ENCODE measurements at places on chromosomes 5 and 9.

- no peak for DNase-seq
Observed at GRCh38 chr5:124059200-124059599, 547.2 kb downstream of the CSNK1G3 start.

- no peak for DNase-seq
Observed at GRCh38 chr5:132746592-132746953, 653 bp upstream of the CCNI2 start.

GRCh38 chr9:104885818-104886709, 41.9 kb downstream of the ABCA1 start:
- DNase-seq: no peak

GRCh38 chr5:5676218-5676617, 253.7 kb downstream of the ICE1 start:
- no peak for DNase-seq

GRCh38 chr9:470552-471194, 256.0 kb downstream of the DOCK8 start:
- no peak for DNase-seq

GRCh38 chr5:40682154-40683017, 2.7 kb downstream of the PTGER4 start:
- no peak for DNase-seq

DNA sequence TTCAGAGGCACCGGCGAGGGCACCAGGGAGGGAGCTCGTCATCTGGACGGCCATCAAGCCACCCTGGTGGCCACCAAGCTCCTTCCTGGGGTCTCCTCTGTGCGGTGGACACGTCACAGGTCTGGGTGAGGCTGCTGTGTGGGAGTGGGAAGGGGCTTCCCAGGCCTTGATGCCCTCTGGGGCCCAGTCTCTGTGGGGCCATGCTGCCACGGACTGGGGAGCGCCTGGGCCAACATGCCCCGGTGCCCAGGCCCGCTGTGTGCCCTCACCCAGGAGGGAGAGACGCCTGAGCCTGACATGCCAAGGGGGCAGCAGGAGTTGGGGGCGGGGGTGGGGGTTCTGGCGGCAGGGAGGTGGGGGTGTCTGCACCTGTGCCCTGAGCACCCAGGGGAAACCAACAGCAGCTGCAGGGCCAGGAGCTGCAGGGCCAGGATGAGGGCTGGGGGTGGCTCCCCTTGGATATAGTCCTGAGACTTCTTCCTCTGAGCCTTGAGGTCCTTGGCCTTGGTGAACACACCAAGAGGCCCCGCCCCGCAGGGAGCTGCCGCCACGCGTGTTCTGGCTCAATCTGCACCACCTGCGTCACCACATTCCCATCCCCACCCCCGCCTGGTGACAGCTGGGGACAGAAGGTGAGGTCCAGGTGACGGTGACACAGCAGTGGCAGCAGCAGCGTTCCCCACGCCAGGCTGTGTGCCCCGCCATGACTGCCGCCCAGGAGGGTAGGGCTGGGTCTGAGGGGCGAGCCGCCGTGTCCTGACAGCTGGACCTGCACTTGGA, 15.3 kb upstream of the SEC16A start:
- no peak for DNase-seq

DNA sequence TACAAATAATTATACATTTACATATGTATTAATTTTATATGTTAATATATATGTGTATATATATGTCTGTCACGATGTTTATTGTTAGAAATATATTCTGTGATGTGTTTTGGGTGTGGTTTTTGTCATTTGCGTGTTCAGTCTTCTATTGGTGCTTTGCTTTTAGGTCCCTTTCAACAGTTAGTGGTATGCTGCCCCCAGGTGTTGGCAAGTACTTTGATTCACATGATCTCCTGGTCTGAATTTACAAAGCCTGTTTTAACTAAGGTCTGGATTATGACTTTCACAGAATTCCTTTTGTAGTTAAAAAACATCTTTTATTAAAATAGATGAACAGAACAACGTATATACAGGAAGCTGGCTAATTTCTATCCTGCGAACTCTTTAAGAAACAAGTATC, 271.5 kb downstream of the CCDC171 start:
- no peak for DNase-seq

GRCh38 chr9:7192266-7192665, 434.5 kb downstream of the KDM4C start:
- no peak for DNase-seq

- DNase-seq: no peak
Observed at GRCh38 chr9:123319541-123320339, 36.3 kb upstream of the CRB2 start.

GRCh38 chr5:138819081-138819480, 56.1 kb downstream of the LRRTM2 start:
- no peak for DNase-seq

DNA sequence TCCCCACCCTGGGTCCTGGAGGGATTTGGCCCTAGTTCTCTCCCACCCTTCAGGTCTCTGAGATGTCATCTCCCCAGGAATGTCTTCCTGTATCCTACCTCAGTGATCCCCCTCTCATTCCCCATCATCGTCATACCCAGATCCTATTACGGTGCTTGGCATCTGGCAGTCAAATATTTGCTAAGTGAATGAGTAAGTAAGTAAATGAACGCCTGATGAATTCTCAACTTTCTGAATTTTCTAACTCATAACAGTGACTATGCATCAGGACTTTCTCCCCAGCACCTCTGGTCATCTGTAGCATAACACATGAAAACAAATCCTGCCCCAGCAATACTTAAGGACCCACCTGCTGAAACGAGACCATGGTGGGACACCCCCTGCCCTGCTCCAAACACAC, 244.2 kb downstream of the EBF1 start:
- DNase-seq: no peak

DNA sequence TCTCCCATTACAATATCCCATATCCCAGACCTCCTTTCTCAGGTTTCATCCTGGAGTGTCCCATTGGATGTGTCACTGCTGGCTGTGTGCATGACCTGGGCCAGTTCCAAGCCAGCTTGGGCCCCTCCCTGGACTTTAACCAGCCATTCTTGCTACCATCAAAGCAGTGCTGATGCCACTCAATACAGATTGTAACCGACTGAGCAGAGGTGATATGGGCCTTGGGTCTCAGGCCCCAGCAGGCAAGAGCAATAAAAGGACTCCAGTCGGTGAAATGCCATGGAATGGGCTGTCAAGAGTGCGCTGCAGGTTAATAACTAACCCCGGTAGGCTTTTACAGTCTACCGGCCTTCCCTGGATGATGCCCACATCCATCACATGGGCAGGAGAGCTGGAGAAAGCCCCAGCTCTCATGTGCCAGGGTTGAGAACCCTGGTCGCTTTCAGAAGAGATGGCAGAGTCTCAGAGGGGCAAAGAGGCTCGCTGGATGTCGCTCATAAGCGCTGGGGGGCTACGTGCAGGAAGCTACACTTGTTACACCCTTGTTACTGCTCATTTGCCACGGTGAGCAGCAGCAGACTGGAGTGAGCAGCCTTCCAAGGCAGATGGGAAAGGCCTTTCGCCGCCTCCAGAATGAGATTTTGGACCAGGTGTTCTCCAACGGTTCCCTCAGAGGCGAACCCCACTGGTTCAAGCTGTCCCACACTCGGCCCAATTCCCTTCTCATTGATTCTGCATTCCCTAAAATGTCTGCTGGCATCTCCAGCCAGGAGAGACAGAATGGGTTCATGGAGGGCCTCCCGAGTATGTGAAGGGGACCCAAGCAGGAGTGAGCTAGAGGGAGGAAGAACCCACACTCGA, 13.2 kb downstream of the EPB41L4B start:
- no peak for DNase-seq

- DNase-seq: no peak
Observed at GRCh38 chr5:66249920-66250319, 105.8 kb downstream of the SREK1 start.

DNA sequence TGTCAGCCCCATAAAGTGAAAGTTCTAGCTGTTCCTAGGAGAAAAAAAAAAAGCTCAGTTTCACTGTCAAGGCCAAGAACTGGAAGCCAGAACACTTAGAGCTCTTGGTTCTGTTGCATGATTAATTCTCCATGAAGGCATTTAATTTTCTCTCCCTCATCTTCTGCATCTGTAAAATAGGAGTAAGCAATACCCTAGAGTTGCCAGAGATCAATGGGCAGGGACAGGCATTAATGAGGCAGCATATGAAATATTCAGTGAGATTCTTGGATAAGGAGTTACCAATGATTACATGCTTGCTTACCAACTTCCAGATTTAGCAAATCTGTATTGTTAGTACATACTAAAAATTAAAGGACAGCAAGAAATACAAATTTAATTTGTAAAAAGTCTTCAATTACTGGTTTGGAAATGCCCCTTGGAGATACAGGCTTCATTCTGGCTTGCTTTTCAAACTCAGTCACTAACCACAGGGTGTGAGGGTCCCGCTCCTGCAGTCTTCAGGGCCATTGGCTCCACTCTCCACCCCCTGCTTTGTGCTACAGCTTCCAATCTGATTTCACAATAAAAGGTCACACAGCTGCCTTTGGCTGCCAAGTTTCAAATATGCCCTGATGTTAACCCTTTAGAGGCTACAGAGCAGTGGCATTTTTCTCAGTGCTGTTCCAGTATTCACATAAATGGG, 624.6 kb downstream of the BNC2 start:
- DNase-seq: no peak

DNA sequence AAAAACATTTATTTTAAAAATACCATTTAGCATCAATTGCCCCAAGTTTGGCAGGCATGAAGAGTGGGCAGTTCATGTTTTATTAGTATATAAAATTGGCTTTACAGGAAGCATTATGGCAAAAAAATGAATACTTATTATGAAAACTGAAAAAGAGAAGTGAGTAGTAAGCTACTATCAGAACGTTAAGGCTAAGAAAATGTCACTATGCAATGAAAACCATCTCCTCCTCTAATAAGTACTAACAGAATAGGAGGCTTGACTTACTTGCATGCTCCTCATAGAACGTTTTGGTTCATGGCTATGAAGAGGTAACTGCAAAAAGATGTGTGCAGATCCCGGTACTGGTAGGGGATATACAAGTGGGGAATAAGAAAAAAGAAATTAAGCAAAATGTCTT, 23.6 kb downstream of the TICAM2 start:
- no peak for DNase-seq

GRCh38 chr9:94782355-94783101, 56.0 kb downstream of the AOPEP start:
- no peak for DNase-seq

GRCh38 chr5:3709068-3709716, 113.6 kb downstream of the IRX1 start:
- no peak for DNase-seq

GRCh38 chr9:69673311-69673640, 1.1 kb upstream of the APBA1 start:
- no peak for DNase-seq

DNA sequence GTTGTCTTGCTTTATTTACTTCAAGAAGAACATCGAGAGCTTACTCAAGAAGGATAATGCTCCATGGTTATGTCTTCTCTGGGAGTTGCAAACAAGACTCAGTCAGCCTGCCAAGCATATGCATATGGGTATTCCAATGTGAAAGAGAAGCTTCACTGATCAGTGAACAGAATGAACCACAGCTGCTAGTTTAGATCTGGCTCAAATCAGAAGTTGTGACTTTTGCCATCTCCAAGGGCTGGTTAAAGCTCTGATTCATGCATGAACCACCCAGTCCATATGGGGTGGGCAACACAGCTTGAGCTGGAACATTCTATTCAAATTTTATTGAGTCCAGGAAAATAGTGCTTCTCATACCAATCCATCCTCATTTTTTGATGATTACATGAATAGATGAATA, 50.0 kb downstream of the ATPSCKMT start:
- no peak for DNase-seq

DNA sequence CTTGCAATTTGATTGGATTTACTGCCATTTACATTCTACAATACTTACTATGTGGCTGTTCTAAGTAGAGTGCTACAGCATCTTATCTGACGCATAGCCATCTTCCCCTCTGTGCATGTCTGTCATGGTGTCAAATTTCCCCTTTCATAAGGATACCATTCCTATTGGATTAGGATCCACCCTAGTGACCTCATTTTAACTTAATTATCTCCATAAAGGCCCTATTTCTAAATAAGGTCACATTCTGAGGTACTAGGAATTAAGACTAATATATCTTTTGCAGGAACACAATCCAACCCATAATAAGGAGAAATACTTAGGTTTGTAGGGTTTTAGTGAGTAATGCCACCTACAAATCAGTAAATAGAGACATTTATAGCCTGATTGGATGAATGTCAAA, 268.0 kb downstream of the ADAMTSL1 start:
- no peak for DNase-seq

DNA sequence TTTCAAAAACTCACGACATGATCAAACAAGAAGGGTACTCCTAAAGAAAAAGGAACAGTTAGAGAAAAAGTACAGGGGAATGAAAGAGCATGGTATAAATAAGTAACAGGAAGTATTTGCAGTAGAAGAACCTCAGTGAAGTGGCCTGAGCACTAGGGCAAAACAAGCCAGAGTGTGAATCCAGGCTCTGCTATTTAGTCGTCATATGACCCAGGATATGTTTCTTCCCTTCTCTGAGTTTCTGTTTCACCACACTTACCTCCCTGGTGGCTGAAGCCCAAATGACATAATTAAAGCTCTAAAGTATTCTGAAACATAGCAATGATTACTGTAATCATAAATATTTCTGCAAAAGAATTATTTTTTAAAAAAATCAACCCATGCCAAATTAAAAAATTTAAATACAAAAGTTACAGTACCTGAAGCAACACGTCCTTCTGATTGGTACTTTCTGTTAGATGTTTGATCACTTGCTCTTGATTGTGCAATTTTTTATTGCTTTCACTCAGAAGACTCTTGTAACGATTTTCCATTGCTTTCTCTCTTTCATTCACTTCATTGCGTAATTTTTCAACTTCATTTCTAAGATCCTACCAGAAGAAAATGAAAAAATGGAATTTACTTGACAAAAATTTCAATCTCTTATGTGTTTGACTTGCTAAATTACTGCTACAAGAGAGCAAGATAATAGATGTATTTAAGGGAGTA, 88.9 kb downstream of the CDK5RAP2 start:
- no peak for DNase-seq

DNA sequence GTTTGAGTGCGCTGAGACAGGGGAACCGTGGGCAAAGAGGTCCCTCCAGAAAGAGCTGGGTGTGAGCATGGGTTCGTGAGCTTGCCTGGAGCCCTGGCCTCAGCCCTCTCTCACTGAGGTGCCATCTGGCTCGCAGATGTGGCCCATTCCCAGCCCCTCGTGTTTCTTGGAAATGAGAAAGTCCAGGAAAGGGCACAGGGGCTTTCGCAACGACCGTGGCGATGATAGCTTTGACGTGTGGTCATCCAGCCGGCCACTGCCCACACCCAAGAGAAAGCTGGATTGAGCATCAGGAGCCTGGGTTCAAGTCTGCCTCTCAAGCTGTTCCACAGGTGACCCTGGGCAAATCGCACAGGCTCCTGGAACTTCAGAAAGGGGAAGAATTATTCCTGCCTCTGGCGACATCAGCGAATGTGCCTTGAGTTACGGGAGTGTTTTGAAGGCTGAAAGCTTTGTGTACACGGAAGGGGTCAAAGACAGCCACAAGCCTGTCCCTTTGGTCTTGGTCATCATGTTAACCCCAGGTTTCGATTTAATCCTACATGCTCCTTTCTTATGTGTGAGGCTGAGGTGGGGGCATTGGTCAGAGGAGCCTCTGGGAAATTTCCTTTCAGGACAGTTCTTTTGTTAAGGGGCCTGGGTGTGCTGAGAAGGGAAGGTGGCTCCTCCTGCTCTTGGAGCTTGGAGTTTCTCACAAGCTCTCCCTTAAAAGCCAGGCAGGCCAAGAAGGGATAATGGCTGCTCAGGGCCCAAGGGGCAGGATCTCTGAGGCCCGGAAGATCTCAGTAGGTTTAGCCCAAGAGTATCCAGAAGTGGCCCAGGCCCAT, 41.7 kb upstream of the IL17B start:
- DNase-seq: no peak

Data from stimulated activated CD4-positive, alpha-beta T cell treated with anti-CD3 and anti-CD28 coated beads, Interleukin-15, amount 100 ng/mL, for 1 hour (primary cell).